HCT116 (cell line): ENCODE measurements at places on chromosomes 3 and 15.

DNA sequence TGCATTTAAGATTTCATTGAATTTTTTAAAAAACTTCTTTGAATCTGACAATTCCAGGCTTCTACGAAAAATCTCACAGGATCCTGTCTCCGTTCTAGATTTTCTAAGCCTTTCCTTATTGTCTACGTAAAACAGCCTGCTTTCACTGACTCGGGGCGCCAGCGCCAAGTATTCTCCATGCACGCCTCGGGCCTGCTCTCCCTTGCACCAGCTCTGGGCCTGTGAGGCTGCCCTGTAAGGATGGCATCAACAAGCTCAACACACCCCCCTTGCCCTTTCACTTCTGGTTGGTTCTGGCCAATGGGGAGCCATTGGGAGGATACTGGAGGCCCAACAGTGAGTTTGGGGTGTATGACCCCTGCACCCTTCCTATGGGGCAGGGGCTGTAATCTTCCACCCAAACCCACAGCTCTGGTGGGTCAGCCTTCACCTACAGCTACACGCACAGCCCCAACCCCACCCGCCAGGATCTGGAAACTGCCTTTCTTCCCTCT, 47.8 kb downstream of the SLC41A3 start:
- DNase-seq = no peak

- no peak for DNase-seq
Measured at GRCh38 chr3:132854856-132855535, 132.8 kb upstream of the NPHP3 start.

- no peak for DNase-seq
Measured at GRCh38 chr3:170765419-170766078, 104.4 kb downstream of the RPL22L1 start.

GRCh38 chr3:16917256-16917935, 32.6 kb downstream of the PLCL2 start:
- no peak for DNase-seq

GRCh38 chr3:128400671-128401070, 66.0 kb downstream of the DNAJB8 start:
- DNase-seq = no peak

DNA sequence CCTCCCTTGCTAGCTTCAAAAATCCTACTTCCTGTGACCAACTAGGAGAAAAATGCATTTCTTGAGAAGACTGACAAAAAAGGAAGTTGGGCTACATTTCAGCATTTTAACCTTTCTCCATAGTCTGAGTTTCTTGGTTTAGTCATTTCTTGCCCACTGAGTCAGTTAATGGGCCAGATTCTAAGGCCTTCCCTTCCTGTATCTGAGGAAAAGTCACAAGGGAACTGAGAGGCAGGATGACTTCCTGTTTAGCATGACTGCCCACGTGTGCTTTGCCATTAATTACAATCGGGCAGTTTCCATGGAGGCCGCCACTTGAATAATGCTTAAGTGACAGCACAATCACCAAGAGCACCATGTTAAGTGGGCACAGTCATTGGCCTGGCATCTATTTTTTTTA, 794.4 kb upstream of the LMCD1 start:
- no peak for DNase-seq

DNA sequence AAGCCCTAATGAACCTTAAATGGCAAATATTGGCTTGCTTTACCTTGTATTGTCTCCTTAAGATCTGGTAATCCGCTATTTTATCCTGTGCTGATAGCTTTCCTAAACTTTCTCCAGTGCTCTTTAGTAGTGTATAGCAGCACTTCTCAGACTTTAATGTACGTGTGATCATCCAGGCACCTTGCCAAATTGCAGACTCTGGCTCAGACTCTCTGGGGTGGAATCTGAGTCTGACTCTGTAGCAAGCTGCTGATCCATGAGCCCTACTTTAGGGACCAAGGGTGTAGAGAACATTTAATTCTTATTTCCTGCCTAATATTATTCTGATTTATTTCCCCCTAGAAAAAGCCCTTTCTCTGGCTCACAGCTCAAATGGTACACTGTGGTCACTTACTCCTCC, 518.8 kb upstream of the ZNF385D start:
- DNase-seq = no peak

- DNase-seq = no peak
Measured at GRCh38 chr3:114775395-114775794, 371.7 kb downstream of the ZBTB20 start.

- no peak for DNase-seq
Measured at GRCh38 chr3:156161172-156161571, 40.8 kb downstream of the KCNAB1 start.

GRCh38 chr15:53808058-53808706, 48.7 kb upstream of the WDR72 start:
- DNase-seq = no peak

GRCh38 chr3:185504636-185505035, 5.8 kb upstream of the TMEM41A start:
- DNase-seq = no peak

GRCh38 chr3:45599984-45600650, 5.6 kb downstream of the LIMD1 start:
- DNase-seq = no peak

DNA sequence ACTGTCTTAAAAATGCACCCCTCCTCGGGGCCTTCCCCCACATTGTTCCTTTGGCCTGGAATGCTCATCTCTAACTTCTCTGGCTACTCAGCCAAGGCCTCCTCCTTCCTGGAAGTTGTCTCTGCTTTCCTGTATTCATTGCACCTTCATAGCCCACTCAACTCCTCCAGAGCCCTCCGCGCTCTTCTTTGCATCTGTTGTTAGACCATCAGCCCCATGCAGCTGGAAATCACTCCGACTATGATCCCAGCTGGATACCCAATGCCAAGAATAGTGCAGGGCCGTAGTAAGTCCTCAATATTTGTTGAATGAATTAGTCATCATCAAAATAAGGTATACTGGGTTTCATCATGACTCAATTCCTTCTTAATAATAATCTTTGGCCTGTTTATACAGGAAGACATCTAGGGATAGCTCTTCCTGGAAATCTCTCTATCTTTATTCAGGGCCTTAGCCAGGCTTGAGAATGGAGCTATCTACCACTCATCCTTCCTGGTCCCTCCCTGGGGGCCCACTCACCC, 112.7 kb downstream of the SYNPR start:
- no peak for DNase-seq

DNA sequence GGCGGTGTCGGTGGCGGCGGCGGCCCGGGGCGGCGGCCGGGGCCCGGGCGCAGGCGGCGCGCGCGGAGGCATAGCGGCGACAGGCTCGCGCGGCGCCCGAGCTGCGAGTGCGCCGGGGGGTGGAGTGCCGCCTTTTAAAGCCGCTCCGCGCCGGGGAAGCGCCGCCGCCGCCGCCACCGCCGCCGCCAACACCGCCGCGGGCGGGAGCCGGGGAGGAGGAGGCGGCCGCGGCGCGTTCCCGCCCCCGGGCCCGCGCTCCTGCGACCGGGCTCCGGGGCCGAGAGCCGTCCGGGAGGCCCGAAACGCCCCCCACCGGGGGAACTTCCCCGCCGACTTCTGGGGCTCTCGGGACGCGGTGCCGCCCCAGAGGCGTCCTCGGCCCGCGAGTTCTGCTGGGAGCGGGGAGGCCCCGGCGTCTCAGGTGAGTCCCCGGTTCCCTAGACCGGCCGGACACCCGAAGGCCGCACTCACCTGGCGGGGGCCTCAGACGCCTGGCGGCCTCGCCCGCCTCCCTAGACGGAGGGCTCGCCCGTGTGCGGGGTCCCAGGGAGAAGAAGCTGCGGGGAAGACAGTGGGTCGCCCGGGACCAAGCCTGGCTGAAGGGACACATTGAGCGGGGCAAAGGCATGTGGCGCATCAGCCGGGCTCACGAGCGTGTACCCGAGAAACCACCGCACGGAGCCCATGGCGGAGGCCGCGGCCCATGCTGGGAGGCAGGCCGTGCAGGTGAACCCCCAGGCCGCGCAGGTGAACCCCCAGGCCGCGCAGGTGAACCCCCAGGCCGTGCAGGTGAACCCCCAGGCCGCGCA, at the start of gene PCSK6:
PCSK6 (minus strand) TSS at position 109 of the 809 bp plus-strand sequence; CDS start at position 72, 37 bp downstream.
- DNase-seq = no peak
